ENCODE measurements at places on chromosomes 3 and 15.

- H3K4me1 ChIP-seq, result no peaks in the 10 kb centered on the region
- no peaks in the 10 kb centered on the region for H3K27me3 ChIP-seq
- H3K27ac ChIP-seq, result no peak overlapping the region
- no peak overlapping the region for H3K4me3 ChIP-seq
- no peak for DNase-seq
- H3K36me3 ChIP-seq, result no peaks in the 10 kb centered on the region
Measured at GRCh38 chr3:32557640-32558352, 12.9 kb downstream of the DYNC1LI1 start.

GRCh38 chr3:183817639-183818038 lies 7.7 kb downstream of the MAP6D1 start:
- H3K36me3 ChIP-seq, result no peaks in the 10 kb centered on the region
- no peaks in the 10 kb centered on the region for H3K27me3 ChIP-seq
- no peaks in the 10 kb centered on the region for H3K4me1 ChIP-seq
- H3K27ac ChIP-seq, result no peak overlapping the region
- H3K4me3 ChIP-seq, result no peak overlapping the region

- H3K27ac ChIP-seq, result no peak overlapping the region
- DNase-seq, result no peak
- peaks cover 3% of the 10 kb centered on the region for H3K4me1 ChIP-seq
Measured at GRCh38 chr3:24591661-24592555, 97.3 kb upstream of the THRB start.

DNA sequence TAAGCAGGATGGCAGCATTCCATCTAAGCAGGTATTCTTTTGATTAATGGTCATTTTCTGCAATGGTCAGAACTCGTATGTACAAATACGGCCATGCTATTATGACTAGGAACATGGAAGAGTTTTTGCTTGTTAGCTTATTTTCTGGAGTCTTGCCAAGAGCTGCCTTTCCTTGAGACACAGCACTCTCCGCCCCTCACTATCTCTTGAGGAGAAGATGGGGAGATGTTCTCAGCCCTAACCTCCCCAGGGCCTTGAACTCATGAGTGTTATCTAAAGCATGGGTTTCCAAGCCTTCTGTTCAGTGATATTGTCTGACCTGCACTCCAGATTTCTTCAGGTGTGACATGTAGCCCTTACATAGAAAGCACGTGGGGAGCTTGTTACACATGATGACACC lies 65.9 kb upstream of the ACTC1 start:
- no peaks in the 10 kb centered on the region for H3K27me3 ChIP-seq
- H3K4me3 ChIP-seq, result no peak overlapping the region
- H3K4me1 ChIP-seq, result no peaks in the 10 kb centered on the region

Data from kidney (tissue), 22 donors.